Esophagus squamous epithelium (tissue), 5 donors: ENCODE measurements at places on chromosomes 12 and 14. TPM values are rescaled to one million over a fixed set of nuclear protein-coding genes. Genes with fewer than 3 reads are reported as not detected.

- H3K4me3 ChIP-seq = no peak overlapping the region
- no peak overlapping the region for H3K27ac ChIP-seq
- H3K4me1 ChIP-seq = peaks cover 8% of the 10 kb centered on the region
- no peaks in the 10 kb centered on the region for H3K36me3 ChIP-seq
Measured at GRCh38 chr14:30389134-30389876, 169.7 kb upstream of the G2E3 start.

GRCh38 chr12:12018454-12018853 lies 52.3 kb upstream of the BCL2L14 start:
- H3K4me1 ChIP-seq = no peaks in the 10 kb centered on the region
- no peak overlapping the region for H3K27ac ChIP-seq
- DNase-seq = no peak
- no peaks in the 10 kb centered on the region for H3K27me3 ChIP-seq
- H3K36me3 ChIP-seq = no peaks in the 10 kb centered on the region

GRCh38 chr14:99157246-99157645 lies 114.8 kb downstream of the BCL11B start:
- H3K4me1 ChIP-seq = peaks cover 14% of the 10 kb centered on the region
- no peaks in the 10 kb centered on the region for H3K36me3 ChIP-seq
- no peak overlapping the region for H3K4me3 ChIP-seq
- no peak for DNase-seq
- no peaks in the 10 kb centered on the region for H3K27me3 ChIP-seq
- no peak overlapping the region for H3K27ac ChIP-seq

Gene TTC6
- total RNA-seq = 0.82 TPM

DNA sequence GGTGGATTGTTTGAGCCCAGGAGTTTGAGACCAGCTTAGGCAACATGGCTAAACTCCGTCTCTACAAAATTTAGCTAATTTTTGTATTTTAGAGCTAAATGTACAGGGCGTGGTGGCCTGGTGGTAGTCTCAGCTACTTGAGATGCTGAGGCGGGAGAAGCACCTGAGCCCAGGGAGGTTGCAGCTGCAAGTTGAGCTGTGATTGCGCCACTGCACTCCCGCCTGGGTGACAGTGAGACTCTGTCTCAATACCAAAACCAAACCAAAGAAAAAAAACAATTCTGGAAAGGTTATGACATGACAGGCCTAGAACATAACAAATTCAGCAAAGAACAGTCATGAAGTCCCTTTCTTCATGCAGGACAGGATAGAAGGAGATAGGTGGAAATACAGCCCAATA lies 25.7 kb downstream of the WDR89 start:
- no peaks in the 10 kb centered on the region for H3K4me1 ChIP-seq
- no peak overlapping the region for H3K27ac ChIP-seq
- no peak overlapping the region for H3K4me3 ChIP-seq
- no peaks in the 10 kb centered on the region for H3K27me3 ChIP-seq
- no peak for DNase-seq

- H3K4me3 ChIP-seq = no peak overlapping the region
- no peaks in the 10 kb centered on the region for H3K27me3 ChIP-seq
- no peak for DNase-seq
- no peaks in the 10 kb centered on the region for H3K4me1 ChIP-seq
- no peak overlapping the region for H3K27ac ChIP-seq
Measured at GRCh38 chr12:14876833-14877232, 8.8 kb downstream of the MGP start.

DNA sequence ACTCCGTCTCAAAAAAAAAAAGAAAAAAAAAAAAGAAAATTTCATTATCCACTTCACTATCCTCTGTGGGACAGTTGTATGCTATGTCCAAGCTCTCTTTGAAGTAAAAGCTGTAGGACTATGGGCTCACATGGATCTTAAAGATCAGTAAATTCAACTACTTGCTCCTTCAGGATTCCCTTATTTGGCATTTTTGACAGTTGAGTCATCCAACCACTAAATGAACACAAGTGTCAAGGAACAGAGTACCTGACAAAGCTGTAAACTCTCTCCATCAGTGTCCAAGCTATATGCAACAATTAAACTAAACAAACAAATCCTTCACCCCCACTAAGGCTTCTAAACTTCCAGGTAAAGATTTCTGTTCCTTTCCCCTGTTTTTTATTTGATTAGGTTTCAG lies 177.0 kb downstream of the CEP128 start:
- no peaks in the 10 kb centered on the region for H3K27me3 ChIP-seq
- no peak overlapping the region for H3K27ac ChIP-seq
- H3K4me3 ChIP-seq = no peak overlapping the region
- no peaks in the 10 kb centered on the region for H3K36me3 ChIP-seq

DNA sequence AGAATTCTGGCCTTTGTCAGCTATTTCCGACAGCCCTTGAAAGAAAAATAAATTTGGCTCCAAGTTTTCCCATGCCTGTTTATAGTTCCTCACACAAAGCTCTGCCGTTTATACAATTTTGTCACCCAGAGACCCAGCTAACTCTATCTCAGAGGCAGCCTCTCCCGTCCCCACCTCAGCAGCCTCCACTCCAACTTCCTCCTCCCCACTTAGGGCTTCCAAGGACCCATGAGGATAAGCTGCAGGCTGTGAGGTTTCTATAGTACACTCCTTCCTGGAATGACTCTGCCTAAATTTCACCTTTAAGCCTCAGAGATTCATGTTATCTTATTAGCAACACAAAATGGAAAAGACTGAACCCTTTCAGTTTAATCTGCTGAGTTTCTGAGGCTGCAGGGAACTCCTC lies 71.8 kb downstream of the TTC9 start:
- H3K4me1 ChIP-seq = peaks cover 51% of the 10 kb centered on the region
- no peak overlapping the region for H3K4me3 ChIP-seq
- H3K27me3 ChIP-seq = no peaks in the 10 kb centered on the region
- no peak for DNase-seq

DNA sequence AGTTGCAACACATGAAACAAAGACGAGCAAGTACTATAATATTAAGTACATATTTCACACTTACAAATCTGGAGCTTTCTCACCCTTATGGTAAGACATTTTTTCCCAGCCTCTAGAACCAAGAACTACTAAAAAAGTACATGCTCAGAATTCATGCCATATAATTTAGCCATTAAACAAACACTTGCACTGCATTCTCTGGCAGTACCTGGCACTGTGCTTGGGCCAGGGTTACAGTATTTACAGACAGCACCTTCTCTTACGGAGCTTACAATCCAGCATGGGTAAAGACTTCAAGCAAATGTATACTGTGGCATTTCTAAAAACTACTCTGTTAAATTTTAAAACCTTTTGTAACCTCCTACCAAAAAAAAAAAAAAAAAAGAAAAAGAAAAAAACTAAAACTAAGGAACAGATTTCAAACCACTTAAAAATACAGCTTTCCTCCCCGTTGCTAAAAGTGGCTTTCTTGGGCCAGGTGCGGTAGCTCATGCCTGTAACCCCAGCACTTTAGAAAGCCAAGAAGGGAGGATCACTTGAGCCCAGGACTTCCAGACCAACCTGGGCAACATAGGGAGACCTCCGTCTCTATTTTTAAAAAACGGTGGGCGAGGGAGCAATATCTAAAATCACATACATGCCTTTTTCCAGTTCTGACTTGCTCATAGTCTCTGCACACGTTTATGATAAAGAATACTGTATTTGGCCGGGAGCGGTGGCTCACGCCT lies 956 bp downstream of the GNPTAB start:
- no peak for DNase-seq
- no peaks in the 10 kb centered on the region for H3K36me3 ChIP-seq
- no peaks in the 10 kb centered on the region for H3K27me3 ChIP-seq
- H3K4me3 ChIP-seq = peak overlapping the region; percentile 91
- peak overlapping the region; percentile 94 for H3K27ac ChIP-seq
- peaks cover 25% of the 10 kb centered on the region for H3K4me1 ChIP-seq

Gene KRT79
- total RNA-seq = not detected

Gene HELB
- 1.6 TPM for total RNA-seq

DNA sequence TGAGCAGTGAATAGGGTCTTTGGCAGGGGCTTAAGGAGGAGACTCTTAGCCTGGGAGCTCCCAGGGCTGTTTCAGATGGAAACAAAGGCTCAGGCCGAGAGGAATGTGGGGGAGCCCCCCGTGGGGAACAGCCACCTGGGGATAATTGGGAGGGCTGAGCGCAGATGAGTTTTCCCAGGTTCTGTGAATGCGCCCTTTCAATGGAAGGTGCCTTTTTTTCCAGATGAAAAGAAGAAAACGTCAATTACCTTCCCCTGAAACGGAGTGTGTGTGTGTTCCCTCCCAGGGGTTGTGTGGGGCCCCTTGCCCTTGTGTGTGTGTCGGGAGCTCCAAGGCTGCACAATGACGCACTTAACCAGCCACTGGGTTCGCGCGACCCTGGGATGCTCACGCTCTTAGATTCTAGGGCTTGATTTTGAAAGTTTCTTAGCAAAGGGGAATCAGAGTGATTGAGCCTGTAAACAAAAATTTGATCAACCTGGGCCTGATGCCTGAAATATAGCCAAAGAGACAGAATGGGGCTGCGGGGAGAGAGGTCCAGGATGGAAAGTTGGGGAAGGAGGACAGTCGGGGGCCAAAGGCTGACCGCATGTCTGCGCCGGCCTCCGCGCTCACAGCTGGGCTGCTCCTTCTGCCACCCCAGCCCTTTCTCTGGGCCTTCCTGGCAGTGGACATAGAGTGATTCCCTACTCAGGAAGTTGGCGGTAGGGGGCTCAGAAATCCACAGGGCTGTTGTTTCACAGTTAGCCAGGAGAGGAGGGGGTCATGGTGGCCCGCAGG lies 14.6 kb downstream of the MEG3 start:
- H3K4me1 ChIP-seq = no peaks in the 10 kb centered on the region
- no peaks in the 10 kb centered on the region for H3K36me3 ChIP-seq
- peaks cover 22% of the 10 kb centered on the region for H3K27me3 ChIP-seq
- no peak for DNase-seq
- no peak overlapping the region for H3K4me3 ChIP-seq
- no peak overlapping the region for H3K27ac ChIP-seq

GRCh38 chr12:91460469-91460868 lies 277.9 kb upstream of the DCN start:
- no peak for DNase-seq
- H3K4me1 ChIP-seq = no peaks in the 10 kb centered on the region
- no peak overlapping the region for H3K27ac ChIP-seq
- no peaks in the 10 kb centered on the region for H3K27me3 ChIP-seq

Gene NAA25
- total RNA-seq = 16.9 TPM

Gene KITLG
- 19.1 TPM for total RNA-seq

DNA sequence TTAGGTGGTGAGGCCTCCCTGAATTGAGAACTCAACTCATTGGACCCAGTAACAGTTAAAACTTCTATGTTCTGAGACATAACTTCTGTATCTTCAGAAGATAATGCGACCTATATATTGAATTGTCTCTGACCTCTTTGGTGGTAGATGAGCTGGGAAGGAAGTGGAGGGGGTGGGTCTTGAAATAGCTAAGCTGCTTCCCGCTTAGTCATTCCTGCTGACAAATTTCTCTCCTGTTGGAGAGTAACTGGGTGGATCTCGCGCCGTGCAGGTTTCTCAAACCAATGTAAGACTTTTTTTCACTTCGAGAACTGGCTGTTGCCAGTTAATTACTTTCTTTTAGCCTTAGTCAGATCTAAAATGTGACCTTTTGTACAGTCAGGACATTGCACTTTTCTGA lies 100.8 kb downstream of the PPHLN1 start:
- no peaks in the 10 kb centered on the region for H3K4me1 ChIP-seq
- H3K27ac ChIP-seq = no peak overlapping the region
- H3K27me3 ChIP-seq = no peaks in the 10 kb centered on the region
- H3K36me3 ChIP-seq = no peaks in the 10 kb centered on the region
- no peak overlapping the region for H3K4me3 ChIP-seq

Gene INHBC
- not detected for total RNA-seq

GRCh38 chr12:120719072-120719471 lies 6.6 kb upstream of the ACADS start:
- H3K36me3 ChIP-seq = peaks cover 20% of the 10 kb centered on the region
- no peak for DNase-seq
- no peak overlapping the region for H3K4me3 ChIP-seq

Gene PMCH
- total RNA-seq = not detected

Gene DTX1
- 1.1 TPM for total RNA-seq

Gene KIF26A
- 0.82 TPM for total RNA-seq

GRCh38 chr14:101776344-101776743 lies 14.8 kb downstream of the PPP2R5C start:
- H3K4me1 ChIP-seq = peaks cover 7% of the 10 kb centered on the region
- no peak overlapping the region for H3K4me3 ChIP-seq
- no peaks in the 10 kb centered on the region for H3K27me3 ChIP-seq
- H3K36me3 ChIP-seq = no peaks in the 10 kb centered on the region
- H3K27ac ChIP-seq = no peak overlapping the region

DNA sequence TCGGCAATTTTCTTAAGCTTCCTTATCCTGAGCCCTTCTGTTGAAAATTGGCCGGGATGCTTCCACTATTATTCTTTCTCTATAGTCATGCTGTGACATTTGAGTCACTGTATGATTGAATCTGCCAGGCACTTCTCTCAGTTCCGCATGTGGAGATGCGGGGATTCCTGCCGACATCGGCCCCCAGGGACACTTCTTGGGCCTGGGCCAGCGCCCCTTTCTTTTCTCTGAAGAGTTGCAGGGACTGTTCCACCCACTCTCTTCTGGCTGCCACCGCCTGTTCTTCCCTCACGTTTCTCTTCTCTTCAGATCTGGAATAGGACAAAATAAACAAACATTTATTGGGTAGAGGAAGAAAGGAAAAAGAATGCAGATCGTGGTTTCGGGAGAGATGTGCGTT lies 310.1 kb downstream of the ETNK1 start:
- no peaks in the 10 kb centered on the region for H3K27me3 ChIP-seq
- no peaks in the 10 kb centered on the region for H3K36me3 ChIP-seq
- no peaks in the 10 kb centered on the region for H3K4me1 ChIP-seq
- no peak overlapping the region for H3K27ac ChIP-seq
- H3K4me3 ChIP-seq = no peak overlapping the region

- no peaks in the 10 kb centered on the region for H3K27me3 ChIP-seq
- H3K36me3 ChIP-seq = no peaks in the 10 kb centered on the region
- H3K4me3 ChIP-seq = no peak overlapping the region
- DNase-seq = no peak
- no peaks in the 10 kb centered on the region for H3K4me1 ChIP-seq
Measured at GRCh38 chr12:39125566-39125965, 220.2 kb upstream of the CPNE8 start.

- H3K4me3 ChIP-seq = no peak overlapping the region
- H3K4me1 ChIP-seq = no peaks in the 10 kb centered on the region
- DNase-seq = no peak
- no peaks in the 10 kb centered on the region for H3K36me3 ChIP-seq
- no peaks in the 10 kb centered on the region for H3K27me3 ChIP-seq
Measured at GRCh38 chr12:78519422-78519821, 345.2 kb upstream of the SYT1 start.

DNA sequence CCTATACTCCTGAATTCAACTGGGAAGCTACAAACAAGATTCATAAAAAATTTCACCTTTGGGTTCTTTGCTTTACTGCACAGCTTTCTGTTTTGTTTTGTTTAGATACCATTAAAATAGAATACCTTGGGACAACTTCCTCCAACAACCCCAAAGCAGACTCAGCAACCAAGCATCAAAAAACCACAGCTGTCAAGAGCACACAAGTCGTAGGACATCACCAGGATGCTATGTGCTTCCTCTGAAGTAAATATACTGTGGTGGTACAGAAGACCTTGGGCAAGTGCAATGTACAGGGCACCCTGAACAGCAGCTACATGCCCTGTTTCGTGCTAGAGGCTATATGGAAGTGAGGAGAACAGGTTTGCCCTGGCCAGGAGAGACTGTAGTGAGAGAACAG lies 359.3 kb downstream of the BCL11B start:
- no peaks in the 10 kb centered on the region for H3K36me3 ChIP-seq
- H3K27me3 ChIP-seq = no peaks in the 10 kb centered on the region
- no peak overlapping the region for H3K27ac ChIP-seq
- no peak for DNase-seq
